ENCODE measurements at places on chromosomes 12 and 14.
A peak's percentile ranks its signal among the peaks of the same experiment; 100 is the strongest.

DNA sequence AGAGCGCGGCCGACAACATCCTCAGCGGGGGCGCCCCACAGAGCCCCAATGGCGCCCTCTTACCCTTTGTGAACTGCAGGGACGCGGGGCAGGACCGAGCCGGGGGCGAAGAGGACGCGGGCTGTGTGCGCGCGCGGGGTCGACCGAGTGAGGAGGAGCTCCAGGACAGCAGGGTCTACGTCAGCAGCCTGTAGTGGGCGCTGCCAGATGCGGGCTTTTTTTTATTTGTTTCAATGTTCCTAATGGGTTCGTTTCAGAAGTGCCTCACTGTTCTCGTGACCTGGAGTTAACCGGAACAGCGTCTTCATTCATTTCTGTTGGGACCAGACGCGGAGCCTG is 103.8 kb upstream of the FKBP4 start:
- DNase-seq, result peak; percentile 27

GRCh38 chr12:100574187-100575074 is 947 bp downstream of the GAS2L3 start:
- no peak for DNase-seq

- no peak for DNase-seq
Observed at GRCh38 chr14:60589442-60589841, 59.8 kb downstream of the SIX1 start.

GRCh38 chr12:132513070-132513398 is 23.1 kb downstream of the FBRSL1 start:
- DNase-seq, result no peak

DNA sequence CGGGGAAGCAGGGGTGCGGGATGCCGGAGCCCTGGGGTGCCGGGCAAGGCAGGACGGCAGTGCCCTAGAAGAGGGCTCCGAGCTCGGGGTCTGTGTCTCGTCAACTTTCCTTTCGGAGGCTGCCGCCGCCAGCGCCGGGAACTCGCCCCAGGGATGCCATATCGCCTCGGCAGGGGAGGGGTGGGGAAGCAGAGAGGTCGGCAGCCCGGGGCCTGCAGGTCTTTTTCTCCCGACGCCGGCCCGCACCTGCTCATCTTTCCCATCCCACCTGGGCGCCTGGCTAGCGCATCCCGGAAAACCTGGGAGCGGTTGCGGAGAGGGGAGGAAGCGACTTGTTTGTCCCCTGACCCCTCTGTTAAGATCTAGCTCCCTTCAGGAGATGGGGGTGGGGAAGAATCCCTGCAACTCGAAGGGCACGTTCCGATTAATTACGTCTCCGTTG is 547 bp downstream of the CNTN1 start:
- no peak for DNase-seq

- DNase-seq, result no peak
Observed at GRCh38 chr12:47710278-47710677, 4.4 kb upstream of the RPAP3 start.

DNA sequence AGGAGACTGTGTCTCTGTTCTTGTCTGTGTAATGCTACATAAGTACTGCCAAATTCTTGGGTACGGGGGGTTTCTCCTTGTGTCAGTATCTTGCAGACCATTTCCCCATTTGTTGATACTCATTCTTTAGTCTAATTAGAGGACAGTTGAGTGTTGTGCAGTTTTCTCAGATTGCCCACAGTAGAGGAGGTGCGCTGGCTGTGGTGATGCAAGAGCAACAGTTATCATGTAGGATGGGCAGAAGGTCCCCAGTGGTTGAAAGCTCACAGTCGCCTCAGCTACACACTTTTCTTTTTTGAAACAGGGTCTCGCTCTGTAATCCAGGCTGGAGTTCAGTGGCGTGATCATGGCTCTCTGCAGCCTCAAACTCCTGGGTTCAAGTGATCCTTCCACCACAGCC is 37.8 kb upstream of the ATP2A2 start:
- no peak for DNase-seq

DNA sequence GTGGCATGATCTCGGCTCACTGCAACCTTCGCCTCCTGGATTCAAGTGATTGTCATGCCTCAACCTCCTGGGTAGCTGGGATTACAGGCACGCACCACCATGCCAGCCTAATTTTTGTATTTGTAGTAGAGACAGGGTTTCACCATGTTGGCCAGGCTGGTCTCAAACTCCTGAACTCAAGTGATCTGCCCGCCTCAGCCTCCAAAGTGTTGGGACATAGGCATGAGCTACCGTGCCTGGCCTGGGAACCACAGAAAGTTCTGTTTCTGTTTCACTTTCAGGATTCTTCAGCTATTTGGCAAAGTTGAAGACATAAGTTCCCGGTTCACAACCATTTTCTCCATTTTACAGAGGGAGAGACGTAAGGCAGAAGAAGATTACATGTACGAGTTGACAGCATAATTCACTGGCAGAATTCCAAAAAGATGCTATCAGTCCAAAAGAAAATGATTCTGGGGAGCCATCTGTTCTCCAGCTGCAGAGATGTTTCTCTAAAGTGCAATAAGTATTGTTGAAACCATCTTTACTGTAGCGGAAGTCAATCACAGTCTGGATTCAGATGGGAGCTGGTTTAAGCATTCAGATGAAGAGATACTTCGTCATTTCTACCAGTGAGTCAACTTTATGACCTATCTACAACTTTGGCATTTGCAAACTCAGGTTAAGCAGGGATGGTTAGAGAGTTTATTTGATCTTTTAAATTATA is 8.1 kb upstream of the RNF34 start:
- DNase-seq, result no peak

DNA sequence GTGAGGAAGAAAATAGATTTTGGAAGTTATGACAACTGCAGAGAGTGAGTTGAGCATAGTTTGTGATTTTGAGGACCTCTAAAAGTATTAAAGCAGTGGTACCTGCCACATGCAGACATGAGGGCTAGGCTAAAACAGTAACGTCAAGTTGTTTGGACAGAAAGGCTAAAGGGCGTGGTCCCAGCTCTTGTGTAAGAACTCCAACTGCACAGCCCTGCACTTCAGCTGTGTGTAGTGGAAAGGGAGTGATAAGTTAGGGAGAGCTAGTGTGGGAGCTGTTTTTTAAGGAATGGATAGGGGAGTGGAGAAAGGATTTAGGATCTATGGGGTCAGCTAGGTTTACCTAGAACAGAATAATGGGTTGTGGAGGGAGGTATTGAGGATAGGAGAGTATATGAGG is 39.5 kb downstream of the TESPA1 start:
- DNase-seq, result no peak

GRCh38 chr12:128025589-128026245 is 241.3 kb upstream of the TMEM132C start:
- no peak for DNase-seq

GRCh38 chr12:76921100-76921471 is 42.3 kb upstream of the CSRP2 start:
- no peak for DNase-seq

DNA sequence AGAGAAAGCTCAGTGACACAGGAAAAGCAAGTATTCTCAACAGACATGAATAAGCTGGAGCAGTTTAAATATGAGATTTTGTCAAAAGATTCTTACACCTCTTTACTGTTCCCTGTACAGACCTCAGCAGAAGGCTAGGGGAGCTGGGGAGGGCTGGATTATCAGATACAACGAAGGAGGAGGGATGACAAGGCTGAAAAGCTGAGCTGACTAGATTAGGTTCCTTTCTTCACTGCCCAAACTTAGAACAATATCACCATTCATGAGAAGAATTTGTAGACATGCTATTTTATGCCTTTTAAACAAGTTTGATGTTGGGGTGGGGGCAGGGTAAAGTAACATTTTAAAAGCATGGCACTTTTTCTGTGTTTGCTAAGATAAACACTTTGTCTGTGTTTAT is 611.1 kb downstream of the AACS start:
- no peak for DNase-seq

DNA sequence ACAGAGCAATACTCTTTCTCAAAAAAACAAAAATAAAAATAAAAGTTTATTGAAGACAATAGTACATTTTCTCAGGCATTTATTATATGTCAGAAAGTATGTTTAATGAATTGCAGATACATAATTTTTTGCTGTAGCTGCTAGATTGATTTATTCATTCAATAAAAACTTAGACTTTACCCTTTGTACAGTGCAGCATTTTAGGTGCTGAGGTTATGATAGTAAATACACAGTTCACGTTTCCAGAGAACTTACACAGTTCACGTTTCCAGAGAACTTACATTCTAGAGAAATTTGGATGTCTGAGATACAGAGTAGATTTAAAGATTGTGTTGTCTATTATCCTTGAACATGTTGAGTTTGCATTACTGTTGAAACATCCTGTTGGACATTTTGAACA is 25.3 kb downstream of the TMTC3 start:
- no peak for DNase-seq

DNA sequence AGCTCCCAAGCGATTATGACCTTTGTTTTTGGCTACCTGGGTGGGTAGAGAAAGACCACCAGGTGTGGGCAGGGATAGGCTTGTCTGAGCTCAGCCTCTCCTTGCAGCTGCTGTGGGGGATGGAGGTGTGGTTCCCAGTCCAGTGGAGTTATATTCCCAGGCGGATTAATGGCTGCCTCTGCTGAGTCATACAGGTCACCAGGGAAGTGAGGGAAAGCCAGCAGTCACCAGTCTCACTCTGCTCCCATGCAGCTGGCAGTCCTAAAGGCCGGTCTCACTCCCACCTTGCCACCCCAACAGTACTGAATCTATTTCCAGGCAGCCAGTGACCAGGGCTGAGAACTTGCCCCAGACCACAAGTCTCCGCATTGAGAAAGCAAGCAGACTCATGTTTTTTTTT is 399.2 kb downstream of the VRK1 start:
- DNase-seq, result no peak

DNA sequence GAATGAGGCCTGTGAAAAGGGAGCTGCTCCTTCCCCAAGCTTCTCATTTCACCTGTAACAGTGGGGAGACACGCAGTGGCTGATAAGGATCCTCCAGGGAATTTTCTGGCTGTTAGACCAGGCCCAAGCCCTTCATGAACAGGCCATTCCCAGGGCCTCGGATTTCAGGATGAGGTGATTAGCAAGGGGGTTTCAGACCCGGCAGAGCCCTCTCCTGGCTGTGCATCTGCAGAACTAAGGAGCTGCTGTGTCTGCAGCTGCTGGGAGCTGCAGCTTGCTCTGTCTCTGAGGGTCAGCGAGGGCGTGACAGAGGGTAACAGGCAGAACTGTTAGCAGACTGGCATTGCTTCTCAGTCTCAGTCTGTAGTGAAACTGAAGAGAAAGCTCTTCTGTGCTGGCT is 110.4 kb downstream of the KCNA5 start:
- DNase-seq, result no peak

DNA sequence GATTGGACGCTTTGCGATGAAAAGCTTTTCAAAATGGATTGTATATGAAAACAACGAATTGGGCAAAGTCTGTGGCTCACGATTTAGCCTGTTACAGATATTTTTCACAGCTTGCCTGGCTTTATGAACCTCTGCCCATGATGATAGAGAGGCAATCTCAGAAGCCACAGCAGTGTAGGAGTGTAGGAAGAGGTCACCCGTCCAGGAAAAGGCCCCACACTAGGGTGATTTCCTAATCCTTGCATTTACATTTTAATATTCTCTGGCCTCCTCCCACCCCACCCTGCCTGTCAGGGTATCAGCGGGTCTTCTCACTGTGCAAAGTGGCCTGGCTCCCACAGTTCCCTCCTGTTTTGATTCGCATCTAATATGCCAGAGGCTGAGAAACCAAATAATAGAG is 81.8 kb upstream of the FOXN3 start:
- no peak for DNase-seq

- DNase-seq, result no peak
Observed at GRCh38 chr12:79521576-79521975, 169.2 kb downstream of the PAWR start.

GRCh38 chr14:101227611-101228594 is 324.4 kb upstream of the RTL1 start:
- no peak for DNase-seq

- no peak for DNase-seq
Observed at GRCh38 chr12:124098101-124098757, 125.2 kb downstream of the ZNF664 start.

DNA sequence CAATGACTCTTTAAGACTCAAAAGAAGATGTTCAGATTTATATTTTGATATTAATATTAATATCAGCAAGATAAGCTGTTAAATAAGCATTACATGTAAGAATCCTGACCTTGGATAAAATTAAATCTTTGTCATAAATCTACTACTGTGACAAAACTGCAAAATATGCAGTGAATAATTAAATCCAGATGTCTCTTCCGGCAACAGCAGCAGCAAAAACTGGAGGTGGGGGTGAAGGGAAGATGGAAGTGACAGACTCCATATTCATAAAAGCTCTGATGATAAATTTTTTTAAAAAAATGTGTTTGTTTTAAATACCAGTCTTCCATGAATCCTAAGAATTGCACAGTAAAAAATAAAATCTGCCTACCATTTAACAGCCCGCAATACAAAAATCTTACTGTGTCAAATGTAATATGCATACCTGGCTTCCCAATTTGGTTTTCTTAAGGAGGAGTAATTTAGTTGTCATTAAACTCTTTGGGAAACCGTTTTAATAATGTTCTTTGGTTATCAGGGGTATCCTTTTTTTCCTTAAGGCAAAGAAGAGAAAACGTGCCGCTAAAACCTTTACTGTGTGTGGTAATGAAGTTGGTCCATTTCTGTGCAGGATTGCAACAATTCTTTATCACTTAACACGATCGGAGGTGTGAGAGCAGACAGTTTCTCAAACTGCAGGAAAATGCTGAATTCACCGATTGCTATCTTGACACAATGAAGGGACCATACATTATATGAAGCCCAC is 478.2 kb downstream of the DIO2 start:
- DNase-seq, result no peak

DNA sequence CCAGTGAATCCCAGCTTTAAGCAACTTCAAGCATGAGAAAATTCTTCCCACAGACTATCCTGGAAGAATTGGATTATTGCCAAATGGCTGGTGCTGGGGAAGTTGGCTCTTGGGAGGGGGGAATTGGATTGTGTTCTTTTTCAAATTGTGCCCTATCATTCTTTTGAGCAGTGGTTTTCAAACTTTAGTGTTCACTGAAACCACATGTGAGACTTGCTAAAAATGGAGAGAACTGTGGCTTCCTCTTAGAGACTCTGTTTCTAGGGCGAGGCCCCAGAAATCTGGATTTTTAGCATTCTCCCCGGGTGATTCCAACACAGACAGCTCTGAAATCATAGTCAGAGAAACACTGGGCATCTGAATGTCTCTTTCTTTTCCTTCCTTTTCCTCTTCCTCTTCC is 14.3 kb upstream of the OTUB2 start:
- no peak for DNase-seq

Measured in stimulated activated CD8-positive, alpha-beta memory T cell treated with anti-CD3 and anti-CD28 coated beads, Interleukin-7, amount 100 ng/mL, for 1 hour (primary cell).